ENCODE measurements at places on chromosomes 11 and 22.

DNA sequence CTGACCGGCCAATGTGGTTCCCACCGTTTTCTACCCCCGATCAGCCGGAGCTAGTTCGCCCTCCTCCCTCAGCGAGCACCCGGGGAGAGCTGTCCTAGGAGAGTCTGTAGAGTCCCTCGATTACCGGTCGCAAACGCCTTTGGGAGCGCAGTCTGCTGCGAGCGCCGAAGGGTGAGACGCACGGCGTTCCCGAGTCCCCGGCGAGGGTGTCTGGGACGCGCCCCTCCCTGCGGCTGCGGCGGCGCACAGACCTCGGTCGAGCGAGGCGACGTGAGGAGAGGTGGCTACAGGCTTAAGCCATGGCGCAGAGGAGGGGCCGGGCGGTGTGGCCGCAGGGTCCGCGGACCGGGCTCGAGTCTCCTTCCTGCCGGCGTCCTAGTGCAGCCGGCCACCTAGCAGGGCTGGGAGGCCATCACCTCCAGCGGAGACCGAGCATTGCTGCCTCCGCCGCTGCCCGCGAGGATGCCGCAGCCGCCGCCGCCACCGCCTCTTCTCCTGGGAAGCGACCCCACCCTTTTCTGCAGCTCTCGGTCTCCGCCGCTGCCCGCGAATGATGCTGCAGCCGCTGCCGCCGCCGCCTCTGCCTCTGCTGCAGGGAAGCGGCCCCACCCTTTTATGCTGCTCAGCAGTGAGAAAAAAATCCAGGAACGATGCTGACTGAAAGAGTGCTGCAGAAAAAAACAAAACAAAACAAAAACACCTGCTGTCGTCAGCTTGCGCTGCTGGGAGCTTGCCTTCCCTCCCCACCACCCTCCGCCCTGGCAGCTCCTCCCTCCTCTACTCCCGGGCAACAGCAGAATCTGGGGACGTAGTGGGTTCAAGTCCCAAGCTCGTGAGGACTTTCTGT, at the start of gene MAP6:
MAP6 (minus strand) TSS at position 588 of the 847 bp plus-strand sequence. CDS start 669 bp downstream, outside the sequence.
- no peak for DNase-seq

DNA sequence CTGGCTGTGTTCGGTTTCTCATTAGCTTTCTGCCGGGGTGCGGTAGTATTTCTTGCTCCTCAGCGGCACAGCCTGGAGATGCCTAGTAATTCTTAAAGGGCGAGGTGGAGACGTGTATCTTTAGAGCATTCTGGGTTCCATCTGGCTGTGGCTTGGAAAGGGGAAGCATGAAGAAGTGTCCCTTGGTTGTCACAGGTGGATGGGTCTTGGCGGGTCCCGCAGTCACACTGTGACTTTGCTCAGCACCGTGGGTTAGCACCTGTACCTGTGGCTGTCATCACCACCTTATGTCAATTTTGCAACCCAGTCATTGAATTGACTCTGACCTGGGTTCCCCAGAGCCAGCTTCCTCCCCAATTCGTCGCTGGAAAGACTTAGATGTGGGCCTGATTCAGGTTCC, 57.6 kb downstream of the MIAT start:
- DNase-seq: no peak

GRCh38 chr11:16512198-16512898, 156.0 kb upstream of the SOX6 start:
- no peak for DNase-seq

DNA sequence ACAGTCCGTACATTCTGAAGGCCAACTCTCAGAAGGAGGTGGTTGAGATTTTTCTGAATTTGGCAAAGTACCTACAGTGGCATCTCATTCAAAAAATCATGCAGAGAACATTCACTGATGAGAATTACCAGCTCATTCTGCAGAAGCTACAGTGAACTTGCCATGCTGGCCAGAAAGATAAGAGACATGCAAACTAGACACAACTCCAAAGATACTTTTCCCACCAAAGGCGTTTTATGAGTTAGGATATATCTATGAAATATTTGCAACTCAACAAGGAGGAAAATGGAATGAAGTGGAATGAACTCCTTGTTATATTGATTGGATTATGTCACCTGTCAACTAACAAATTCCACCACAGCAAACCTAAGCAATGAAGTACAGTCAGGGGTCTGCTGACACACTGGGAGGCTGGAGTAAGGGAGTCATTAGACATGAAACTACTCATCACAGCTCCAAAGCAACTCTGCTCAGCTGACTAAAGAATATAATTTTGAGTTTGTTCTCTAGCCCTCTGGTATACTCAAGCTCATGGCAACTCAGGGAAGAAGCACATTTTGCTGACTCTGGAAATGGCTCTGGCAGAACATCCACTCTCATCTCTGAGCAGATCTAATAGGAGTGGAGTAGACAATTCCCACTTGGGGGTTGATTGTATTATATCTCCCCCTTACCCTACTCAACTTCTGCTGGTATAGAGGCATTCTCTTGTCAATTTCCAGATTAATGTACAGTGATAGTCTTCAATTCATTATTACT, 22.9 kb downstream of the MAML2 start:
- DNase-seq: no peak

GRCh38 chr11:83019888-83020579, 51.7 kb downstream of the RAB30 start:
- peak; percentile 65 for DNase-seq

GRCh38 chr11:74390697-74391096, 7.5 kb downstream of the PGM2L1 start:
- no peak for DNase-seq

GRCh38 chr22:33922349-33922681, 2.0 kb upstream of the LARGE1 start:
- peak; percentile 32 for DNase-seq

GRCh38 chr22:43867839-43868635, 5.7 kb upstream of the SULT4A1 start:
- DNase-seq: peak; percentile 33

GRCh38 chr11:82701847-82702520, 31.7 kb downstream of the FAM181B start:
- no peak for DNase-seq

- no peak for DNase-seq
These were observed 167.1 kb upstream of the TTC12 start for GRCh38 chr11:113147249-113147648.

- no peak for DNase-seq
These were observed 2.9 kb downstream of the OR51V1 start for GRCh38 chr11:5197536-5197935.

All from mucosa of descending colon (tissue), 3 donors.